ENCODE measurements at places on chromosomes 11 and 22. TPM values are rescaled to one million over a fixed set of nuclear protein-coding genes. Genes with fewer than 3 reads are reported as not detected.

DNA sequence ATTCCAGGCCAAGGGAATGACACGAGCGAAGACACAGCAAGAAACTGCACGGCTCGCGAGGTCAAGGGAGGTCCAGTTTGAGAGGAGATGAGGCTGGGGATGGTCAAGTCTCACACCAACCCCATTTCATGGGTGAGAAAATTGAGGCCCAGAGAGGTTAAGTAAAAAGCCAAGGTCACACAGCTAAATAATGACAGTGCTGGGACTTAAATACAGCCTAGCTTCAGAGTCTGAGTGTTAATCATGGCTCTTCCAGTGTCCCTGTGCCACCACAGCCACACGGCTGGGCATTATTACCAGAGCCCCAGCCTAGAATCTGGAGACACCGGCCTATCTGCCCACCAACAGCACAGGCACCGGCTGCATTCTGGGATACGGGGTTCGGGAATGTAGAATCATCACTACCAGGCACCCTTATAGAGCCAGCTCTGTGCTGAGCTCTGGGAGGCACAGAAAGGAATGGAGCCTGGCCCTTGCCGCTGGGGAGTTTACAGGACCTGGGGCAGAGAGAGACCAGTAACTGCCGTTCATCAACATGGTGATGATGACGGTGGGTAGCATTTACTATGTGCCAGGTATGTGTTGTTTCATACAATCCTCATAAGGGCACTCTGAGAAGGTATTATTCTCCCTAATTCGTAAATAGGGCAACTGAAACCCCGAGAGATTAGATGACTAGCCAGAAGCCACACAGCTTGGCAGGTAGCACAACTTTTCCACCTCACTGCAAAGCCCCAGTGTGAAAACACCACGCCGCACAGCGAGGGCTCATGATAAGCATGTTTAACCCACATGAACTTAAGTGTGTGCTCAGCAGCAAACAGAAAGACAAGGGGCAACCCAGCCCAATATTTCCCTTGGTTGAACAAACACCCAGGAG, 51.8 kb downstream of the CD6 start:
- no peak for DNase-seq
- no peaks in the 10 kb centered on the region for H3K36me3 ChIP-seq
- peaks cover 20% of the 10 kb centered on the region for H3K4me1 ChIP-seq
- H3K27ac ChIP-seq: no peak overlapping the region
- H3K4me3 ChIP-seq: no peak overlapping the region

DNA sequence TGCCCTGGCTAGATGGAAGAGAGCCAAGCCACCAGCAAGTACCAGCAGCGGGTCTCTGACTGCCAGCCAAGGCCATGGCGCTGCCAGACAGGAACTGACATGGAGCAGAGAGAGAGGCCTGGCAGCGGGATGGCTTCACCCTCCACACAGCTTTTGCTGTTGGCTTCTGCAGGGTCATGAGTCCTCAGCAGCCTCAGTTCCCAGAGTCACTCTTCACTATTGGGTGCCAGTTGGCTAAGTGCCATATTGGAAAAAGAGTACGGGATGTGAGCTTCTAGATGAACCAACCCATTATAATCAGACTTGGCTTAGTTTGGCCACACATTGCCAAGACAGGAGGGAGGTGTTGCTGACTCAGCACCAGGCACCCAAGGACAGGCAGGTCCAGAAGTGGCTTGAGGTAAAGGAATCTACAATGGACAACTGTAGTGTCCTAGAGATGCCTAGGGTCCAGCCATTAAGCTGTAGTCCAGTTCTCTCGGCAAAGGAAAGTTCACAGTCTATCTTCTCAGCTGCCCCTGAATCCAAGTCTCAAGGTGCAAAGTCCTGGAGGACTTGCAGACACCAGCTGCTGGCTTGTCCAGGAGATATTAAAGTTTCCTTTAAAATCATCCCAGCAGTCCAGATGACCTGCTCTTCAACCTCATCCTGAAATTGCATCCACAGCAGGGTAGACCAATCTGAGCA, 40.7 kb upstream of the POU2AF1 start:
- no peaks in the 10 kb centered on the region for H3K36me3 ChIP-seq
- H3K4me1 ChIP-seq: peaks cover 21% of the 10 kb centered on the region
- H3K4me3 ChIP-seq: no peak overlapping the region
- H3K27ac ChIP-seq: no peak overlapping the region
- no peaks in the 10 kb centered on the region for H3K27me3 ChIP-seq

Gene HTR3A
- not detected for total RNA-seq

Gene OR4A5
- not detected for total RNA-seq
